ENCODE measurements at places on chromosomes 2 and 18.

DNA sequence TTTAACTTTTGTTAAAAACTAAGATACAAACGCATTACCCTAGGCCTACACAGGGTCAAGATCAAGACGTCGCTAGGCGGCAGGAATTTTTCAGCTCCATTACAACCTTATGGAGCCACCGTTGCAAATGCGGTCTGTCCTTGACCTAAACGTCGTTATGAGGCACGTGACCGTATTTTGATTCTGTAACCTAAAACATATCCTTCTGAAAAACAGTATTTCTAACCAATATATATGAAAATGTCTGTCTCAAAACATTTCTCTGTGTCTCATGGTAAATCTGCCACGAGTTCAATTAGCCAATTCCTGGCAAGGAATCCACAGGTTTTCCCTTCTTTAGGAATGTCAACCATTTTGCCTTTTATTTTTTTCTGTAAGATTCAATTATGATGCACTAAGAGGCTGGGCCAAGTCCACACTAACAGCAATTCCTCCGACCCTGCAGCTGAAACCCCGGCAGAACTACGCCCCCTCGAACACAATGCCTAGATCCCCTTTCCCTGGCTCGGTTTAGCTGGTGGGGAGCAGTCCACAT, 1.7 kb downstream of the RTN4 start:
- no peak for DNase-seq

GRCh38 chr2:9877026-9877425, 33.8 kb downstream of the TAF1B start:
- DNase-seq, result no peak

DNA sequence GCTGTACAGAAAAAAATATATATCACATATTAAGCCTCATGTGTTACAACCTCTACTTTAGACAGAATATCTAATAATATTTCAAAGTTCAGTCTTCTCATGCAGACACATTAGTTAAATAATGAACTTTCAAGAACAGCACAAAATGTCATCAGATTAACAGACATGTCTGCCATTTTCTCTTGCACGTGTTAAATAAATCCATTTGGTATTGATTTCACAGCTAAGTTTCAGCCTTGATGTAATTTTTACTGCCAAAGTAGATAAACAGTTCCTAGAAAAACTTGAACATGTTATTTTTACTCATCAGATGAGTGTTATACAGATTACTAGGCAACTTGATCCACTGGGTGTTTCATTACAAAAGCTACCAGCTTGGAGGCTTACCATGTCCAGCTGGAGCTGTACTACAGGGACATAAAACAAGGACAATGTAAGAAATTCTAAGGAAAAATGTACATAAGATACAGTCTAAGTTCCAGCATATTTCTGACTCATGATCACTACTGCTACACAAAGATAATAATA, 290.7 kb upstream of the DDX18 start:
- no peak for DNase-seq

- DNase-seq, result no peak
Observed at GRCh38 chr2:61380056-61380881, 90.6 kb downstream of the USP34 start.

DNA sequence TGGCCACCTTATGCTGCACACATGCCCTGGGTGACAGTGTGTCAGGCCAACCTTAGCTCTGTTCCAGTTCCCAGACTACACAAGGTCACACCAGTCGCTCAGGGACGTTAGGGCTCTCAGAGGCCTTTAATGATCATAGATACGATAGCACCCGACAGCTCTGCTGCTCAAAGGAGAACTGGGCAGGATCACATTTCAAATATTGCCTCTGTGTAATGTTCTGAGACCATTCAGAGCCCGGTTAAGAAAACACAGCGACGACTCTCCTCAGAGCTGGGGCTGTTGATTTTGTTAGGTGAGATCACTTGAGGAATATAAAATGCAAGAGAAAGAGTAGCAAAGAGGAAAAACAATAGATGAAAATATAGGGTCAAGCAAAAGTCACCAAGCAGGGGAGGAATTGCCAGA, 166.6 kb upstream of the TANK start:
- DNase-seq, result no peak

- DNase-seq, result no peak
Observed at GRCh38 chr2:40289771-40290404, 162.0 kb downstream of the SLC8A1 start.

- DNase-seq, result peak; percentile 58
Observed at GRCh38 chr18:47100212-47100831, 50.0 kb downstream of the HDHD2 start.

- no peak for DNase-seq
Observed at GRCh38 chr2:8662239-8662879, 19.5 kb upstream of the ID2 start.

DNA sequence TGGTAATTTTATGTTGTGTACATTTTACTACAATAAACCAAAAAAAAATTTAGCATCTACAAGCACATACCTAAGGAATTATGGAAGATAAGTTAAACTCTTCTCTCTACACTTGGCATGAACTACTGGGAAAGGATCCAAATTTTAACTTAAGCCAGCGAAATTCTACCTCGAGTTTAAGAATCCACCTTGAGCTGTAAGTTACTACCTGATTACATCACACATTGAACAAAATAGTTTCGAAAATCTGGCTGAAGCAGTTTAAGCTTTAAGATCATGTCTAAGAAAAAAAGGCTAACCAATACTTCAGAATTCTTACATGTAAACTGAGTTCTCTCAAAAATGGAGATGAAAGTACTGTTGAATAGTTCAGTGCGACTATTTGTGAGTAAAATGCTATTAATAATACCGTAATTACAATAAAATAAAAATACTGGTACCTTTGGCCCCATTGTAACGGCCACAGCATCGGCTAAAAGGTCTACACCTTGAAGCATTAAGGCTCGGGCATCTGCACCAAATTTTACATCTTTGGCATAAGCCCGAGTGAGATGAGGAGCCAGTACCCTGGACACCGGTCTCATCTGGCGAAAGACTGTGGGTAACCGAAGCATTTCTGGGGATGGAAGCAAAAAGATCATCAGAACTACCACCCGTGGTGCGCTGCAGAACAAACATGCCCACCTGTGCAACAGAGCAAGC, 1.3 kb downstream of the HSPD1 start:
- DNase-seq, result no peak

GRCh38 chr2:181444654-181445053, 12.5 kb upstream of the ITGA4 start:
- no peak for DNase-seq

GRCh38 chr2:4357121-4357520, 653.7 kb downstream of the DCDC2C start:
- no peak for DNase-seq

DNA sequence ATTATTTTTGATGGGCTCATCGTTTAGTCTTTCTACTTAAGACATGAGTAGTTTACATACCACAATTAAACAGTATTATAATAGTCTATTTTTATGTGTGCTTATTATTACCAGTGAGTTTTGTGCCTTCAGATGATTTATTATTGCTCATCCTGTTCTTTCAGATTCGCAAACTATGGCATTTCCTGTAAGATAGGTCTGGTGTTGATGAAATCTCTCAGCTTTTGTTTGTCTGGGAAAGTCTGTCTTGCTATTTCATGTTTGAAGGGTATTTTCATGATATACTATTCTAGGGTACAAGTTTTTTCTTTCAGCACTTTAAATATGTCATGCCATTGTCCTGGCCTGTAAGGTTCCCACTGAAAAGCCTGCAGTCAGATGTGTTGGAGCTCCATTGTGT, 101.3 kb downstream of the DNAH7 start:
- DNase-seq, result no peak

GRCh38 chr18:3358310-3358709, 91.7 kb upstream of the TGIF1 start:
- no peak for DNase-seq

DNA sequence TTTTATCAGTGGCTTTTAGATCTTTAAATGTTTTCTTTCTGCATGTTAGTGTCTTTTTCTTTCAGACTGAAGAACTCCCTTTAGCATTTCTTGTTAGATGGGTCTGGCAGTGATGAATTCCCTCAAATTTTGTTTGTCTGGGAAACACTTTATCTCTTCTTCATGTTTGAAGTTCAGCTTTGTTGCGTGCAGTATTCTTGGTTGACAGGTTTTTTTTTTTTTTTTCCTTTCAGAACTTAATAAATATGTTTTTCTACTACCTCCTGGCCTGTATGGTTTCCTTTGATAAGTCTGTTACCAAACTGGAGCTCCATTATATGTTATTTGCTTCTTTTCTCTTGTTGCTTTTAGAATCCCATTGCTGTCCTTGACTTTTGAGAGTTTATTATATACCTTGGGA, 89.8 kb upstream of the ACKR3 start:
- no peak for DNase-seq

DNA sequence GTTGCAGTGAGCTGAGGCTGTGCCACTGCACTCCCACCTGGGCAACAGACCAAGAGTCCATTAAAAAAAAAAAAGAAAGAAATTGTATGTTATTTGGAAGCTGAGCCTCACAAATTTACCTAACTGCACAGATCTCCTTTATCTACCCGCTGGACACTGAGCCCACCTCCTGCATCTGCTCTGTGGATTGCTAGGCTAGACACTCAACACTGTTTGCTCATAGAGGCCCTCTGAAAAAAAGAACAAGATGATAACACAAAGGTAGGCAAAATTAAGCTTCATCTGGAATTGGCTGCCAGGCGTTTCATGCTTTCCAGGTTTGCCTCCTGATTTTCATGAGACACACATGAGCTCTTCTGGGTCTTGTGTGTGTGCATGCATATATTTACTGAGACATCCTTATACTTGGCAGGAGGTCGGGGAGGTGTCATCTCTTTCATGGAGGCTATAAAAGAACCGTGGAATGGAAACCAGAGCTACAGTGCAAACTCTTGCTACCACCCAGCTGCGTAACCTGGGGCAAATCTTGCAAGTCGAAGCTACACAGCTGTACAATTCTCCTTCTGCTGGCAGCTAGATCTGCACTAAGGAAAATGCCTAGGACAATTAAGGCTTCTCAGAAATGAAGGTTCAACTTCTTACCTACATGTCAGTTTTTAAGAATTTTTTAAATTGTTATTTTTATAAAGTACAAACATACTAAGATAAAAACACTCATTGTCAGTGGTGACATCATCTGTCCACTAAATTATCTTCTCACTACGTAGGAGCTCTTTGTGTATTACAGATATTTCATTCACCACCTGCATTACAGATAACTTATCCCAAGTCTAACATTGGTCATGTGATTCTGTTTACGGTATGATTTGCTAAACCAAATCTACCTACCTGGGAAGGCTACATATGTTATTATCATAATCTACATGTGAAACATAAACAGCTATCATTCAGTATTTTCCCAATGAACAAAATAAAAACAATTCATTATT, 63.1 kb downstream of the CABYR start:
- DNase-seq, result no peak

DNA sequence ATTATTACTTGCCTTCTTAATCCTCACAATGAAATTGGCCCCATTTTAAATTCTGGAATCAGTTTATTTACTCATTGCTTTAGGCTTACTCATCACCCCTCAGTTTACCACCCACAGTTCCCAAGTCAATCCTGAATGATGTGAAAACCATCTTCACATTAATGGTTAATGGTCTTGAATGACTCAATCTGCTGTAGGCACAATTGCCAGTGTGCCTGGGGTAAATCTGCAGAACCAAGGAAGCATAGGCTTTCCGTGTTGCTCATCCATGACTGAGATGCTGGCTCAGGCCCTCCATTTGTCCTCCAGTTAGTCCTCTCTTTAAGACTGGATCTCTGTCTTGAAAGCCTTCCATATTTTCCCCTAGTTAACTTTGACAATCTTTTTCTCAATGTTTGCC, 164.5 kb downstream of the PMAIP1 start:
- DNase-seq, result no peak

GRCh38 chr18:57866355-57866754, 63.2 kb upstream of the ATP8B1 start:
- DNase-seq, result no peak

- DNase-seq, result no peak
Observed at GRCh38 chr2:98872526-98872925, 63.5 kb downstream of the CRACDL start.

DNA sequence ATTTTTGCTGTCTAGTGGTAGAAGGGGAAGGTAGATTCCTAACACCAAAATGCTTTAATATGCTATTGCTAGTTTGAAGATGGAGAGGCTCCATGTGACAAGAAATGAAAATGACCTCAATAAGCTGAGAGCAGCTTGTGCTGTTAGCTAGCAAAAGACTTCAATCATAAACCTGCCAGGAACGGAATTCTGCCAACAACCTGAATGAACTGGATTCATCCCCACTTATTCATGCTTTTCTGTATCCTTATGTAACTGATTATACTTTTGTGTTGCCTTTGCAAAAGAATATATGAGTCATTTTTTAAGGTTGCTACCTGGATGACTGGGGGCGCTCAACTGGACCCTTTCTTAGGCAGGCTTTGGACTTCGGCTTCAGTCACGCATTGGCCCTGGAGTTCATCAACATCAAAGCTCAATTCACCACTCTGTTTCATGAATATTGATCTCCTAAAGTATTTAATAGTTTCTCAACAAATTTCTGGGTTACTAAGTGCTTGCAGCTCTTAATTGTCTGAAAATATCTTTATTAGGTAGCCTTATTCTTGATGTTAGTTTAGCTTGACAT, 97.5 kb upstream of the KCNJ3 start:
- no peak for DNase-seq

- DNase-seq, result no peak
Observed at GRCh38 chr2:181586569-181587081, 70.3 kb downstream of the CERKL start.
